NCI-H1105 treated with DMSO at 0.1 percent for 48 hours (cell line): ENCODE measurements at places on chromosomes 6 and 20.

- no peak for DNase-seq
Observed at GRCh38 chr6:119024111-119024510, 54.4 kb downstream of the FAM184A start.

GRCh38 chr20:41696428-41696827 is 78.3 kb upstream of the CHD6 start:
- no peak for DNase-seq

GRCh38 chr6:154868143-154868594 is 126.9 kb upstream of the TIAM2 start:
- peak; percentile 51 for DNase-seq

- DNase-seq, result no peak
Observed at GRCh38 chr6:166512567-166512966, 73.9 kb downstream of the RAMACL start.

DNA sequence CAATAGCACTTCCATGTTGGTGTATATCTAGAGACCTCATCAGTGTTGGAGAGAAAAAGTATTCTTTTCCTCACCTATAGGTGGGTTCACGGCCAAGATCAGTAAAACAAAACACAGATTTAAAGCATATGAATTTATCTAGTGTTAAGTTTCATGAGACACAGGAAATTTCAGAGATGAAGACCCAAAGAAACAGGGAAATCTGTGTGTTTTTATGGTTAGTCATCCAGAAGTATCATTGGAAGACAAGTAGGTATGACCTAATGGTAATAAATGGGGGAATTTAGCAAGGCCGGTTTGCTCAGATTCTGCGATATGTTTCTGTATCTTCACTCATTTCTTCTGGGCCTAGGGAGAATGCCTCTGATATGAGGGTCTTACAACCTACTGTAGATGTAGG is 419.6 kb upstream of the MARCKS start:
- no peak for DNase-seq

DNA sequence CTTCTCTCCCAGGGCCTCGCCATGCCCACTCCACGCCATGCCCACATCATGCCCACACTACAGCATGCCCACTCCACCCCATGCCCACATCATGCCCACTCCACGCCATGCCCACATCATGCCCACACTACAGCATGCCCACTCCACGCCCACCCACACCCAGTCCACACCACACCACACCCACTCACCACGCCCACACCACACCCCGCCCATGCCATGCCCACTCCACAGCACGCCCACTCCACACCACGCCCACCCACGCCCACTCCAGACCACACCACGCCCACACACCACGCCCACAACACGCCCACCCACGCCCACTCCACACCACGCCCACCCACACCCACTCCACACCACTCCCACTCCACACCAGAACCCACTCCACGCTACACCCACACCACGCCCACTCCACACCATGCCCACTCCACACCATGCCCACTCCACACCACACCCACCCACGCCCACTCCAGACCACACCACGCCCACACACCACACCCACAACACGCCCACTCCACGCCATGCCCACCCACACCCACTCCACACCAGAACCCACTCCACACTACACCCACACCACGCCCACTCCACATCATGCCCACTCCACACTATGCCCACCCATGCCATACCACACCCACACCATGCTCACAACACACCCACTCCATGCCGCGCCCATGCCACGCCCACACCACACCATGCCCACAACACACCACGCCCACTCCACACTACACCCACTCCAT is 88.6 kb downstream of the ERMARD start:
- no peak for DNase-seq

DNA sequence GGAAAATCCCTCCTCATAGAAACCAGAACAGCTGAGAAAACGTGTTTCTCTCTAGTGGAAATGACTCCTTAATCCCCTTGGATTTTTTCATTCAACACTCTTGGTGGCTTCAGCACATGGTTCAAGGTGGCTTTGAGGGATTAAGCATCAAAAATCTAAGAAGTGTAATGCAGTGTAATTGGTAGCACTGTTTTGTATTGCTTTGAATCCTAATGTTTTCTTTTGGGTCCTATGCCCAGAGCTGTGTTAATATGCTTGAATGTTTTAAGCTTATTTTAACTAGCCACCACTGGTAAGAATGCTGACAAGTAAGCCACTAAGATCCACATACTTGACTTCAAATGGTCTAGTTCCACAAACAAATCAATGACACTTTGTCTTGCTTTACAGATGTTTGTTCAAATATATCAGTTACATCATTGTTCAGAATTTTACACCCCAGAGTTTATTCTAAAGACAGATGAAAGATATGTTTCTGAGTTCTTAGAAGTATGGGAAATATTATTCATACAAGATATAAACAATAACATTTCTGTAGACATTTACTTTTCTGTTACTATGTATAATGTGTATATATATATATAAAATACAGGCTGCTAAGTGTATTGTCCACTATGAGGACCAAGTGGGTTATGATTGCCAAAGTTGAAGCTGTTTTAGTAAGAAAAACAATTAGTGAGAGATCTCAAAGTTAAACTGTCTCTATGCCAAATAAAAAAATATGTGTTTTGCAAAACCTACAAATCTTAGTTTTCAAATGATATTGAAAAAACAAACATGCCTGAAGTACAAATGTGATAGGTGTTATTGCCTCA is 220.8 kb downstream of the OGFRL1 start:
- DNase-seq, result no peak
